Type B pancreatic cell (in vitro differentiated cells): ENCODE measurements at places on chromosomes 1 and 21. TPM values are rescaled to one million over a fixed set of nuclear protein-coding genes. Genes with fewer than 3 reads are reported as not detected.

DNA sequence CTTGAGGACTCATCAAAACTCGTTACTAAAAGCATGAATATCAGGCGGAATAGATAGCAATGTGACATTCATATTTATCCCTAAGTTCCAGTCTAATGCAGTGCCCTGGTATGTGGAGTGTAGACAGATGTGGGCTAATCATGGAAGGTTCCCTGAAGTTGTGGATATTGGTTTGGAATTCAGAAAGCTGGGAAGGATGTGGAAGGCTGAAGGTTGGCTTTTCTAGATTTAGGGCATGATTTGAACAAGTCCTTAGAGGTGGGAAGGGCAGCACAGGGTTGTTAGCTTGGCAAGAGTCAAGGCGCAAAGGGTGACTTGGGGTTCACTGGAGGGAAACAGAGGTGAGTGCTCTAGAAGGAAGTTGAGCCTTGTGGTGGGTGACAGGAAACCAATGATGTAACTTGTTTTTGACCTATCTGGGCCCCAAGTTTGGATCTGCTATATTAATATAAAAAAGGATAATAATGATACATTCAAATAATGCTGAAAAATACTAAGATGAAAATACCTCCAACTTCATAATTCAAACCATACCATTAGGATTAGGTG, 21.9 kb downstream of the LGALS8 start:
- DNase-seq = no peak

DNA sequence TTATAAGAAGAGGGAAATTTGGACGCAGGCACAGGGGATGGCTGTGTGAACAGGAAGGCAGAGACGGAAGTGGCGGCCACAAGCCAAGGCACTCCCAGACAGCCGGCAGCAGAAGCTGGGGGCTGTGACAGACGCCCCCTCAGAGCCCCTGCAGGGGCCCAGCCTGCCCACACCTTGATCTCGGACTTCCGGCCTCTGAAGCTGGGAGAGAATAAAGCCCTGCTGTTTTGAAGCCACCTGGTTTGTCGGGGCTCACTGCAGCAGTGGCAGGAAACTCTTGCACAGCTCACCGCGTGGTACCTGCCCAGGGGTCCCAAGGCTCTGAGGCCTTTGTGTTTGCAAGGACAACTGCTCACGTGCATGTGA, 13.7 kb downstream of the MEGF6 start:
- DNase-seq = no peak

DNA sequence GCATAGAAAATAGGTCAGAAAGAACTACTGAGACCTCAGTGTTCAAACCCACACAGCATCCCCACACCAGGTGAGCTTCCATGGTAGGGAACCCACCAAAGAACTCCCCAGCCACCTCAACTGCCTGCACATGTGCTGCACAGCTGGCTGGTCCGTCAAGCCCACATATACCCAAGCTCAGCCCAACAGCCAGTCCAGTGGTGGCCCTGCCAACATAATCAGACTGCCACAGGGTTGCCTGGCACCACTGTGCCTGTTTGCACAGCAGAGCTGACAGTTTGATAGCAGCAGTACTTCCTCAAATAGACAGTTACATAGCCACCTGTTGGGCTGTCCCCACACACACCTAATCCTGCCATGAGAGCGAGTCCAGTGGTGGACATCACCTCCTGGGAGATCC, 283.3 kb upstream of the PRMT6 start:
- no peak for DNase-seq

DNA sequence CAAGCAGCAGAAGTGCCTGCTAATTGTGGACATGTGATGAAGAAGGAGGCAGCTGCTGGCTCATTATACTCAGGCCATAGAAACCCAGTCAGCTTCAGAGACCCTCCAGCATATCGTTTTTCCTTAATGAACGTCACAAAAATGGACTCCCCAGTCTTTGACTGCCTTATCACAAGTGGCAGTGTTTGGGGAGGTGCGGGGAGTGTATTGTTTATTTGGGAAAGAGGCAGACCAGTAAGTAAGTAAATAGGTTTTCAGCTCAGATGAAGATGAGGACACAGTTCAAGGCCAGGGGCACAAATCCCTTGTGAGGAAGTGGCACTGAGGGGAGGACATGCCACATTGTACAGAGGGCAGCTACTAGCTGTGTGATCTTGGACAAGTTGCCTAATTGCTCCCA, 43.5 kb upstream of the NRDC start:
- no peak for DNase-seq

- DNase-seq = no peak
These were observed 25.1 kb upstream of the ANGPTL1 start for GRCh38 chr1:178895928-178896327.

DNA sequence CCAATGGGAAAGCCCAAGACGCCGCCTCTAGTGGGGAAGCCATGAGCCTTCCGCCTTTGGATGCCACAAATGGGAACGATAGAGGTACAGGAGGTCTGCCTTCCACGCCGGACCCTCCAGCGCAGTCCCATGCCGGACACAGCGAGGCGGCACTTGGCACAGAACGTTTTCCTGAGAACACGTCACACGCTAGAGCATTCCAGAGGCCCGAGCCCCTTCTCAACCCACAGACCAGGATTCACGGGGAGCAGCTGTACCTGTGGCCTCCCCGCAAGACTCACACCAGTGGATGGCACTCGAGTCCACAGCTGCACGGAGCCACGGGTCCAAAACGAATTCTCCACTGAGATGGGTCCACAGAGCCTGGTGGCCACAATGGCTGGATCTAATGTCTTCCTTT, 31.5 kb upstream of the RIPK4 start:
- no peak for DNase-seq

DNA sequence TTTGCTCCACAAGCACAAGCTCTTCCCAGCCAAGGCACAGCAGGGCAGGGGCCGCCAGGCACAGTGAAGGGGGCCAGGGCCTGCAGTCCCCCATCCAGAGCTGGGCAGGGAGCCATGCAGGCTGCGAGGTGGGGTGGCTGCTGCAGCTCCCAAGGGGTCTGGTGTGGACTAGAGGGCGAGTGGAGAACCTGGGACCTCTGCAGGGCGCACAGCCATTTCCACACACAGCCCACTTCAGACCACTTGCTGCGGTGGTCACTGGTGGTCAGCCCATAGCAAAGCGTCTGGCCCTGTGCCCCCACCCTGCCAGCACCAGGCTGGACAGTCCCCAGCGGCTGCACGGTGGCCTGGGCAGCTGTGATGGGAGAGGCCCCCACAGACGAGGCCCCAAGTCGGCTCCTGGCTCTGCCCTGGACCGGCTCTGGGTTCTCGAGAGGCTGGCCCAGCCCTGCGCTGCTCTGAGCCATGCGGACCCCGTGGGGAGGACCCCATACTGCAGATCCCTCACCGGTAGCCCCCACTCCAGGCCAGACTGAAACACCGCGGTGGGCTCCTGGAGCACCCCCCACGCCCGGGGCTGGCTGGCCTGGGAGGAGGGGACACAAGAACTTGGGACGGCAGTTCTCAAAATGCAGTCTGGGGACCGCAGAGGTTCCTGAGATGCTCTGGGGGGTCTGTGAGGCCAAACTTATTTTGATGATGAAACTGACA, 47.1 kb upstream of the COL6A2 start:
- no peak for DNase-seq

DNA sequence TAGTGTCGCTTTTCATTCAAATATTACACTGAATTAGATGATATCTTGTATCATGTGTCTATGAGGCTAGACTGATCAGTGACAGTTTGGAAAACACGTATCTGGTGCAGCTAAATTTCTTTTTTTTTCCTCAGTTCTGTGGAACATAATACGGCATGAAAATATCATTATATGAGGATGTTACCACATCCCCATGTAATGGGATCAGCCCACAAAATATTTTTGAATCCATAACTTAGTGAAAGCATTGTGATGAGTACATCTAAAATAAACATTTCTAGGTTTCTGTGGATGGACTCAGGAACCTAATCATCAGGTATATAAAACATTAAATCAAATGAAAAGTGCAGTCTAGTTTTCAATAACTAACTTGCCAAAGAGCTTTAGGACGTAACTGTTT, 356.3 kb downstream of the USP25 start:
- no peak for DNase-seq

DNA sequence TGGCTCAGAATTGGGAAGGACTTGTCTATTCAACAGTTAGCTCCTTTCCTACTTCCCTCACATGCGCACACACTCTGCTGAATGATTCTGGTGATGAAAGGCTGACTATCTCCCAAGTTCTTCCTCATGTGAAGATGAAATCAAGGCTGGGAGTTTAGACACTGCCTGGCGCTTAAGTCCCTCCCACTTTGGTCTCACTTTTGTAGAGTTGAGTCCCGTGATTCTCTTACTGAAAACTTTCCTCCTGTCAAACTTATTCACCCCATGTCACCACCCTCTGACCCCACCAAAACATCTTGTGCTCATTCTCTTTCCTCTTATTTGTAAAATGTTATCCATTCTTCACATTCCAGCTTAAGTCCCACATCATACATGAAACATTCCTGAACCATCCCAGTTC, 8.4 kb upstream of the MRPS6 start:
- DNase-seq = no peak

DNA sequence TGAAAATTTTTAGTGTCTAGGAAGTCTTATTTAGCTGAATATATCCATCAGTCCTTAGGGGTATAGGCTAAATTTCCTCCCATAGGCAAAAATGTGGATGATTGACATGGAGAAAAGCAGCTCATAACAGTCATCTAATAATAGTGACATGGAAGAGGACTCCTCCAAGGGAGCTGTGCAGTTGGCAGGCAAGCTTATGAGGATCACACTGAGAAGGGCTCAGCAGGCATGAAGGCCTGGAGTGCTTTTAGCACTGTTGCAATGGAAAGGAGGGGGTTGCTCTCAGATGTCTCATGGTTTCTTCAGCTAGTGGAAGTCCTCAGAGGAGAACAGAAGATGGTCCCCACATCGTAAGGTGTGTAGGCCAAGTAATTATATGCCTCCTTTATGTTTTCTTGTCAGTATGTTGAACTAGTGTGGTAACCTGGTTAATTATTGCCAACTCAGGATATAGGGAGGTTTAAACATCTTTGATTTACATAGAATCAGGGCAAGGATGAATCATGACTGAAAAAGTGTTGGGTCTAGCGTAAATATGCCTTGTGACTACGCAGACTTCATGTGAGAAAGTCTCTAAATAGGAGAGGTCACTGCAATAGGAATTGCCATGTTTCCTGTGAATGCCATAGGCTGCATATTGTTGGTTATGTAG, 18.9 kb downstream of the VN1R5 start:
- no peak for DNase-seq

- no peak for DNase-seq
These were observed 443.4 kb upstream of the RGS18 start for GRCh38 chr1:191714845-191715244.

DNA sequence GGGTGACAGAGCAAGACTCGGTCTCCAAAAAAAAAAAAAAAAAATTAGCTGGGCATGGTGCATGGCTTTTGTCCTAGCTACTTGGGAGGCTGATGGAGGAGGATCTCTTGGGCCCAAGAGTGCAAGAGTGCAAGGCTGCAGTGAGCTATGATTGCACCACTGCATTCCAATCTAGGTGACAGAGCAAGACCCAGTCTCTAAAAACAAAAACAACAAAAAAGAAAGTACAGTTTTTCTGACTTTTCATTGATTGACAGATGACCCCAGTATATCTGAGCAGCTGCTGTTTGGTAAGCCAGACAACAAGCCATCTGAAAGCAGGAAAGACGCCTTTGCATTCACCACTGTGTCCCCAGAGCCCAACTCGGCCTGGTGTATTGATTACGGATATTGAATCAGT, 10.9 kb upstream of the DPT start:
- no peak for DNase-seq

GRCh38 chr1:7218210-7218832, 433.1 kb downstream of the CAMTA1 start:
- no peak for DNase-seq

DNA sequence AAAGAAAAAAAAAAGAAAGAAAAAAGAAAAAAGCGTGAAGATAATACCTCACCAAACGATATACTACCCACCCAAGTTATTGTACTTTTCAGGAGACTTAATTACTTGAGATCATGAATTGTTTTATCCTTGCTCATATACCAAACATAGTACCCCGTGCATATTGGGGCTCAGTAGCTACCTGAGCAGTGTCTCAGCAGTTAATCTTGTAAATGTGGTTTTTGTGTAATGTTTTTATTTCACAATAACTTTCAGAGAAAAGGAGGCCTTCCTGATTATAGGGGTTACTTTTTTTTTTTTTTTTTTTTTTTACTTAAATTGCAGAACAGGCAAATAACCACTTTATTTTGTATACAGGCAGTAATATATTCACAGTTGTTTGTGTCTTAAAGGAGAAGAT, 80.3 kb downstream of the OSBPL9 start:
- no peak for DNase-seq

GRCh38 chr1:45802343-45803298, 791 bp upstream of the MAST2 start:
- DNase-seq = no peak

PTCH2 gene
- total RNA-seq = 1.6 and 3.4 TPM in 2 replicates

RAB3B gene
- total RNA-seq = 16.9 and 19.2 TPM in 2 replicates

ASAP3 gene
- total RNA-seq = 41.9 and 65.7 TPM in 2 replicates

F3 gene
- total RNA-seq = 102 and 207 TPM in 2 replicates

DYNLT4 gene
- 1.1 TPM in 1 of 2 replicates, not detected in the other for total RNA-seq

KRTAP7-1 gene
- not detected in 2 replicates for total RNA-seq

DMRTA2 gene
- total RNA-seq = 0.29 and 0.48 TPM in 2 replicates
